CD4-positive, alpha-beta memory T cell (primary cell): ENCODE measurements at places on chromosomes 2 and 18. TPM values are rescaled to one million over a fixed set of nuclear protein-coding genes. Genes with fewer than 3 reads are reported as not detected.

The LYPD1 gene
- not detected for polyA plus RNA-seq

The NCK2 gene
- 76.6 TPM for polyA plus RNA-seq

- no peak for DNase-seq
Measured at GRCh38 chr2:134683561-134684112, 35.2 kb downstream of the TMEM163 start.

- no peak for DNase-seq
Measured at GRCh38 chr2:205403244-205403825, 279.0 kb upstream of the NRP2 start.

- DNase-seq: no peak
Measured at GRCh38 chr2:157479081-157480027, 35.5 kb upstream of the CYTIP start.

DNA sequence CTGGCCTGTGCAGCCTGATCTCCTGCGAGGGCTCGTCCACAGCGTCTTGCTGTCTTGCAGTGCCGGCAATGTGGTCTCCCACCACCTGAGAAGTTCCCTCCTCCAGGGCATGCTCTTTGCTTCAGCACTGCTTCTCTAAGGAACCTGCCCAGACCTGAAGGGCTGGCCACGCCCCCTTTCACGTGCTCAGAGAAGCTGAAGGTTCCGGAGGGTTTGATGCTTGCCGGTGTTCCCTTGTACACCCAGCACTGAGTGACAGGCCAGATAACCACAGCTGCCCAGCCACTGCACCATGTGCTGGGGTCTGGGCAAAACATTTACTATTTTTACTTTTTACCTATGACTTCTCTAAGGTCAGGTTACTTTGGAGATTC, 1.7 kb upstream of the POLR2D start:
- peak; percentile 62 for DNase-seq

DNA sequence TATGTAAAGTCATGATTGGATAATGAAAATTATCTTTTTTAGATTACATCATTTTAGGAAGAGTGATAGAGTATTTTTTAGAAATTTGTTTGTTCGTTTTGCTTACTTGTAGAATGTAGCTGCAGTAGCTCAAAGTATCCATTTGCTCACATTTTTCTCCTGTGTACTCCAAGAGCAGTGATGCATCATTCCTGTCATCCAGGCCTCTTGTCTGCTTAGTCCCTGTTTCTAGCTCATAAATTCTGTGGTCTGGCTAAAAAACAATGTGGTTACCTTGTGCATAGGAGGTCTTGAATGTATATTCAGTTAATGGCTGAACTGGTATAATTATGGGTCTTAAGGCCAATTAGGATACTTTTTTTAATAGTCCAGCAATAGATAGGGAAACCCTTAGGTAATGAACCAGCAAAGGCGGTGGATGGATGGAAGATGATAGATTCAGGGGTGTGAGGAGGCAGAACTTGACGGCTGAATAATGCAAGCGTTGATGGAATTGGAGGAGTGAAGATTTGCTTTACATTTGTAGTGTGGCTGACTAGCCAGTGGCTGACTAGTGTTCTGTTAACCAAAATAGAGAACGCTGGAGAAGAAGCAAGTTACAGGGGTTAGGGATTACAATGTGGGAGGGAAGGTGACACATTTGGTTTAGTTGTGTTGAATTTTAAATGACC, 145.0 kb downstream of the ZNF407 start:
- no peak for DNase-seq

DNA sequence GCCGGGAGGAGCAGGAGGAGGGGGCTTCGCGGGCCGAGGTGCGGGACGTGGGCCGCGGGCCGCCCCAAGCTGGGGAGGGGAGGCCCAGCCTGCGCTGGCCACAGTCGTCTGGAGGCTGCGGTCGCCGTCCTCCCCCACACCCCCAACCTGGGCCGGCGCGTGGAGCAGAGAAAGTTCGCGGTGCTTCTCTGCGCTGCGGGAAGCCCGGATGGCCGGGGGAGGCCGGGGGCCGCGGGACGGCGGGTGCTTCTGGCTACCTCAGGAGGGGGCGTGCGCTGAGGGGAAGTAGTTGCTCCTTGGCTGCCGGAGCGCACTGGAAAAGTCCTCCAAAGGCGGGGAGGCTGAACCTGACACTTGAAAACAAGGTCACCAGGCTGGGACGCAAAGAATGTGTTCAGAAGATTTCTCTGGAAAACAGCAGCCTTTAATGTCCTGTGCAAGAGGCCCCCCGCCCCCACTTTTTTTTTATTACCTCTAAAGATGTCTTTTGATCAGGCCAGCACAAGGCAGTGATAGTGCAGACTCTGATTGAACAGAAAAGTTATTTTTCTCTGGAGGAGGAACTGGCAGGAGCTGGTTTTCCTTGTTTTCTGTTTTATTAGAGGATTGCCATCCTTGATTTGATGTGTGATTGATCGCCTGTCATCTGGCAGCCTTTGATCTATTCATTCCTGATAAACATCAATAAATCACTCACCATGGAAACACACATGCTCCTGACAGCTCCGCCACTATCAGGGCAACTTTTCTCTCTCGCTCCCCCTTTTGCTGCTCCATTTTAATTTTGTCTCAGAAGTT, 1.6 kb downstream of the TSHZ1 start:
- no peak for DNase-seq
